HEK293T (cell line): ENCODE measurements at places on chromosomes 5 and 9.

DNA sequence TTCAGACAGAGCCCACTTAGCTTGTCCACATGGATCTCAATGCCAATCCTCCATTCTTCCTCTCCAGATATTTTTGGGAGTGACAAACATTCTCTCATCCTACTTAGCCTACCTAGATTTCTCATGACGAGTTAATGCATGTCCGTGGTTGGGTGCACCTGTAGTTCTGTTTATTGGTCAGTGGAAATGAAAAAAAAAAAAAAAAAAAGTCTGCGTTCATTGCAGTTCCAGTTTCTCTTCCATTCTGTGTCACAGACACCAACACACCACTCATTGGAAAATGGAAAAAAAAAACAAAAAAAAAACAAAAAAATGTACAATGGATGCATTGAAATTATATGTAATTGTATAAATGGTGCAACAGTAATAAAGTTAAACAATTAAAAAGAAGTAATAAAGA lies 59.0 kb downstream of the BASP1 start:
- DNase-seq: no peak

GRCh38 chr5:178116143-178116885 lies 3.0 kb downstream of the N4BP3 start:
- DNase-seq: no peak

GRCh38 chr5:147388184-147389108 lies 121.4 kb downstream of the DPYSL3 start:
- DNase-seq: no peak

DNA sequence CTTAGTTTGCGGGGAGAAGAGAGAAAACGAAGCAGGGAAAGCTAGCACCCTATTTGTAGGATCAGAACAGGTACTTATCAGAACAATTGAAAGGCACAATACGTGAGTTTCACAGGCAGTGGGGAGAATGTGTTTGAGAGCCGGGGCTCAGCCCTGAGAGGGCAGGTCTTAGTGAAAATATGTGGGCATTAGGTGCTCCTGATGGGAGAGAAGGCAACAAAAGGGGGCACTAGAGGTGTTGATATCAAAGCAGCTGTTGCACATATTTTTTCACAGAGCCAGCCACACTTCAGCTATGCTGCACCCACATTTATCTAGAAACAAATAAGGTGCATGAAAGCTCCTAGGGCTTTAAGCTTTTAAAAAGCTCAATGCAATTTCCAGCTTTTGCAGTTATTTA lies 99.7 kb upstream of the MAN2A1 start:
- no peak for DNase-seq

- DNase-seq: no peak
These were observed 95.3 kb upstream of the SLC12A2 start for GRCh38 chr5:127988146-127988760.

- no peak for DNase-seq
These were observed 42.0 kb downstream of the FBXO38 start for GRCh38 chr5:148425808-148426207.

- DNase-seq: no peak
These were observed 47.2 kb downstream of the CCDC180 start for GRCh38 chr9:97354637-97355036.

- no peak for DNase-seq
These were observed 32.3 kb upstream of the NEURL1B start for GRCh38 chr5:172608773-172609172.

DNA sequence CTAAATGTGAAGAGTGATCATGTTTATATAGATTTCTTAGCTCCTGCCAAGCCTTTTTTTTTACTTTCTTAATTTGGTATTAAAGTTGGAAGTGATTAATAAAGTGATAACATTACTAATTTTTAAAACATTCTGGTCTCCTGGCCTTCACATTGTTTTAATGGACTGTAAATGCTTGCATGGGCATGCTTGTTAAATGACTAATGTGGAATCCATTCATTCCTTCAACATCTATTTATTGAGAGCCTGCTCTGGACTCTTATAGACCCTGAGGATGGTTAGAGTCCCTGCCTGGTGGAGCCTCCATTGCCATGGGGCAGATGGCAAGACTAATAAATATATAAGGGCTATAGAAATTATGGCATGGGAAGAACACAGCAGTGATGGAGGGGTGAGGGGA lies 103.5 kb downstream of the NTRK2 start:
- DNase-seq: no peak

- DNase-seq: peak; percentile 89
These were observed 19.8 kb upstream of the FER start for GRCh38 chr5:108727651-108728565.

DNA sequence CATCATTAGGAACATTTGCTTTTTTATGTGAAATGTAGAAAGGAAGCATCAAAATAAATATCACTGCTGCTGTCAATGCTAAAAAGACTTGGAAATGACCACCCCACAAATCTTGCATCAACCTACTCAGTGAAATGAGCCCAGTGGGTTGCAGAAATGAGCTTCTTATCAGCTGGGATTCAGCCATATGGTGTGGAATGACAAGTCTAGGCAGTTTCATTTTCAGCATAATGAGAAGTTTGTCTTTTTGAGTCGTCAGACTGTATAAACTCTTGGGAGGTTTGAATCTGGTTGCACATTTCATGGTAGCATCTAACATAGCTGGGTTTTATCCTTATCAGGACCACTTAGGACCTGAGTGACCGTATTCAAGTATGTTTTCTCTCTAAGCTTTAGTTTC lies 251.1 kb upstream of the PPP1R2B start:
- no peak for DNase-seq

GRCh38 chr5:39466846-39467245 lies 42.1 kb upstream of the DAB2 start:
- DNase-seq: no peak

DNA sequence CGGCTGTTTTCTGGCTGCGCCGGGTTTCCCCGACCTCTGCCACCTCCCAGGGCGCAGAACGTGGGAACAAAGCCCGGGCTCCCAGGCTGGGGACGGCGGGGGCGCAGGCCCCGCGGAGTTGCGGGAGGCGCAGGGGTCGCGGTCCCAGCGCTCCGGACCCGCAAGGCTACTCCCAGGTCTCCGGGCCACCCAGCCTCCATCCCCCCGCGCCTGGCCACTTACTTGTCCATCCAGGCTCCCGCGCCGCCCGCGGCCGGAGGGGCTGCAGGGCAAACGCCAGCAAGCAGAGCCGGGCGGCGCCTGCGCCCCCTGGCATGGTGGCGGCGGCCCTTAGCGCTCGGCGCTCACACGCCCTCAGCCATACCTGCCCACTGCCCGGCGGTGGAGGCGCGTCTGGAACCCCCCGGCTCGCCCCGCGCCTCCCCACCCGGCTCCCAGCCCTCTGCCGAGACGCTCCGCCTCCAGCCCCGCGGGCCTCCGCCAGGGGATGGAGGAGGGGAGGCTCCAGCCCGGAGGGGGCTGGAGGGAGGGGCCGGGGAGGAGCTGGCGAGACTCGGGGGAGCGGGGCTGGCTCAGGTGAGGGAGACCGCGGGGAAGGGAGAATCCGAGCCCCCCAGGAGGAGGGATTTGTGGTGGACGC lies at the start of gene ADAM19:
Gene ADAM19, minus strand, starts transcription at position 395 of the 640 bp plus-strand sequence. Its CDS starts 79 bp downstream, at position 316.
- DNase-seq: peak; percentile 70

- no peak for DNase-seq
These were observed 82.1 kb downstream of the GIN1 start for GRCh38 chr5:103037673-103038455.

DNA sequence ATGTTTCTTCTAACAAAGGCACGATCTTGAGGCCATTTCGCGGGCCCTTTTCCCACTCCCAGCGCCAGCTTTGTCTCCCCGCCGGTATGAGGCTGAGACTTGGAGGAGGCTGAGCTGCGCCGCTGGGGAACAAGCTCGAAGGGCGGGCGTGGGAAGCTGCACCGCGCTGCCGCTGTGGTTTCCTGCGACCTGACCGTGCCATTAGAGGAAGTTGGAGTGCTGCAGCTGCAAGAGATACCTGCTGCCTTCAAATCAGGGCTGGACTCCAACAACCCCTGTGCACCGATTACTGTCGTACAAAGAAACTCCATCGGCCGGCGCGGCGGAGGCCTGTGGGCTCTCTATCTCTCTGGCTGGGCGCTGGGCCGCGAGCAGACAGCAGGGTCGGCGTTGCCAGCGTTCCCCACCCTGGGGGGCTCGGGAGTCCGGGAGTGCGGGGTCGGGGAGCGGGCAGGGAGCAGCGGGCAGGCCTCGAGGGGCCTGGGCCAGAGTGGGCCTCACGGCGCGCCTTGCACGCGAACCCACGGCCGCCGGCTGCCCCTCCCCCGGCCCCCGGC lies 1.3 kb upstream of the ERBIN start:
- peak; percentile 55 for DNase-seq

- no peak for DNase-seq
These were observed 1525.5 kb upstream of the NUDT12 start for GRCh38 chr5:105088102-105088501.

DNA sequence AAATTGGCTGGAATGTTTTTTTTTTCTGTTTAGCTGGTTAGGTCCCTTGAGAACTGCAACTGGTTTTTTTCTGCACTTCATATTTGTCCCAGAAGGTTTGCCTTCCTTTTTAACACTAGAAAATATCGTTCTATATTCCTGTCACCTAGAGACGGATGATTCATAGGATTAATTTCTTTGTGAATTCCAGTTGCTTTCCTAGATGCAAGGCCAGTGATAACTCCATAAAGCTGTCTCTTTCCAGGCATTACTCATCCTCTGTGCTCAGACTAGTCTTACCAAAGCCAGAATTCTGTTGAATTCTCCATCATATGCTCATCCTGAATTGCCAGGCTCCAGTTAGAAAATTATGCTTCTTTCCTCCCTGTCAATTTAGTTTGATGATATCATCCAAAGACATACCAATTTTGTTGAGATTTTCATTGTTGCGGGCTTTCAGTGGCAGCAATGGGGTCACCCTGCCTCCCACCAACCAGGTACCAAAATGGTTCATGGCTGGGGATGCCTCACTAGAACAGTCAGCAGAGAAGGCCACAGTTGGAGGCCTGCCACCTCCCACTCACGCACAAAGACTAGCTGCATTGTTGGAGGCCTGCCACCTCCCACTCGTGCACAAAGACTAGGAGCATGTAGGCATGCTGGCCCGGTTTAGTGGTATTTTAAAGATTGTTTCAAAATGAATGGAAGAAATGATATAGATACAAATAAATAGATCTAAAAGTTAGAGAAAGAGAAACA lies 8.5 kb downstream of the BAAT start:
- no peak for DNase-seq

- peak; percentile 16 for DNase-seq
These were observed 101.9 kb downstream of the CD180 start for GRCh38 chr5:67094476-67095300.

DNA sequence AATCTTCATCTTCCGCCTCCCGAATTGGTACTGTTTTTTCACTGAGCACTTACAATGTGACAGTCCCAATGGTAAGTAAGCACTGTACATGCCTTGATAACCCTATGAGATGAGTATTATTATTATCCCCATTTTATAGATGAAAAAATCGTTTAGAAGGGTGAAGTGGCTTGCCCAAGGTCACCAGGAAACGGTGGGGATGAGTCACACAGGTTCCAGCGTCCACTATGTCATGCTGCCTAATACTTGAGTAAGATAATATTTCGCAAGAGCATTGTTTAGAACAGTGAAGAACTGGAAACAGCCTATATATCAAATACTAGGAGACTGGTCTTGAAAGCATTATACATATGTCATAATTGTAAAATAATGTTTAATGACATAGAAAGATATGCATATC lies 12.9 kb downstream of the HAND1 start:
- no peak for DNase-seq

DNA sequence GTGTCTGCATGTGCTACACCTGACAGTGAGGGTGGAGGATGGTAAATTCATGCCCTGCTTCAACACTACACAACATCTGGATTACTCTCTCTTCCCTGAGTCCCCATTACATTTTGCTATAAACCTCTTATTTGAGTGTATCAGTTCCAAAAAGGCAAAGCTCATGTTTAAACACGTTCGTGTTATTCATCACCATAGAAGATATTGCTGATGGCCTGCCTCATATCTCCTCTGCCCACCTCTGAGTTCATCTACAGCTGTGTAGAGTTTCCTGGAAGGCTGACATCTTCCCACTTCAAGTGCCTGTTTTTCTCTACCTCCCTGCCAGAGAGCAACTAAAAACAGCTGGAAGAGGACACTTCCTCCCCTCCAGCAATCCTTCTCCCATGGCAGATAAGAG lies 433.2 kb downstream of the ISL1 start:
- DNase-seq: no peak

- no peak for DNase-seq
These were observed 164.7 kb upstream of the TARS1 start for GRCh38 chr5:33275921-33276627.

GRCh38 chr5:123673107-123673506 lies 161.1 kb downstream of the CSNK1G3 start:
- DNase-seq: no peak

DNA sequence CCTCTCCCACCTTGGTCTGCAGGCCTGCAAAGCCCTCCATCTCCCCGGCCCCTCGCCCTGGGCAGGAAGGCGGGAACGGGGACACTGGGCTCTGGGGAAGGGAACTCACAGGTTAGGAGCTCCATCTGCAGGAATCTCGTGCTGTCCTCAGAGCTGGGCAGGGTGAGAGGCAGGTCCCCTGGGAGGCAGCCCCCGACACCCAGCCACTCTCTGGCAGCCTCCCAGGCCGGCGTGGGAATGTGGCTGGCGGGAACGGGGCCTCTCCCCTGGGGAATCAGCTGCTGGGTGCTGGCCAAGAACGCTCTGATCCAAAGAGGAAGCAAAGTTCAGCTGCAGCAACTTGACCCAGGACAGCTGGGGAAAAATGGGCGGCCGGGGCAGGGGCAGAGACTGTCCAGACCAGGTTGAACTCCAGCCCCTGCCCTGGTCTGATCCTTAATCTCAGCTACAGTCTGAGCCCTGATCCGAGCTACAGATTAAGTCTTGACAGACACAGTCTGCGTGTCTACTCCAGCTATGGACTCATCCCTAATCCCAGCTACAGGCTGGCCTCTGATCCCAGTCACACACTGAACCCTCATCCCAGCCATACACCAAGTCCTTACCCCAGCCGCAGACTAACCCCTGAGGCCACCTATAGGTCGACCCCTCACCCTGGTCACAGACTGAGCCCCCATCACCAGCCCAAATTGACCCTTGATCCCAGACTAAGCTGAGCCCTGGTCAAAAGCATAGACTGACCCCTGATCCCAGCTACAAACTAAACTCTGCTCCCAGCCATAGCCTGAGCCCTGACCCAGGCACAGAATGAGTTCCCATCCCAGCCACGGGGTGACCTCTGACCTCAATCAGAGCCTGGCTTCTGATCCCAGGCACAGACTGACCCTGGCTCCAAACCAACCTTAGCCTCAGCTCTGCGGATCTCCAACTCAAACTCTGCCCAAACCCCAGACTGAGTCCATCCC lies 37.3 kb upstream of the EGFL7 start:
- DNase-seq: no peak

GRCh38 chr9:27338527-27338903 lies 41.6 kb upstream of the EQTN start:
- no peak for DNase-seq

GRCh38 chr5:127311349-127311748 lies 20.8 kb downstream of the MEGF10 start:
- DNase-seq: no peak

- DNase-seq: no peak
These were observed 752.9 kb downstream of the CDH18 start for GRCh38 chr5:19235101-19235584.

- no peak for DNase-seq
These were observed 265.2 kb upstream of the RASA1 start for GRCh38 chr5:87002485-87002884.
